Right renal cortex interstitium (tissue), 3 donors: ENCODE measurements at places on chromosomes 12 and 14.

GRCh38 chr12:48005001-48005749 lies 899 bp upstream of the COL2A1 start:
- DNase-seq, result no peak

DNA sequence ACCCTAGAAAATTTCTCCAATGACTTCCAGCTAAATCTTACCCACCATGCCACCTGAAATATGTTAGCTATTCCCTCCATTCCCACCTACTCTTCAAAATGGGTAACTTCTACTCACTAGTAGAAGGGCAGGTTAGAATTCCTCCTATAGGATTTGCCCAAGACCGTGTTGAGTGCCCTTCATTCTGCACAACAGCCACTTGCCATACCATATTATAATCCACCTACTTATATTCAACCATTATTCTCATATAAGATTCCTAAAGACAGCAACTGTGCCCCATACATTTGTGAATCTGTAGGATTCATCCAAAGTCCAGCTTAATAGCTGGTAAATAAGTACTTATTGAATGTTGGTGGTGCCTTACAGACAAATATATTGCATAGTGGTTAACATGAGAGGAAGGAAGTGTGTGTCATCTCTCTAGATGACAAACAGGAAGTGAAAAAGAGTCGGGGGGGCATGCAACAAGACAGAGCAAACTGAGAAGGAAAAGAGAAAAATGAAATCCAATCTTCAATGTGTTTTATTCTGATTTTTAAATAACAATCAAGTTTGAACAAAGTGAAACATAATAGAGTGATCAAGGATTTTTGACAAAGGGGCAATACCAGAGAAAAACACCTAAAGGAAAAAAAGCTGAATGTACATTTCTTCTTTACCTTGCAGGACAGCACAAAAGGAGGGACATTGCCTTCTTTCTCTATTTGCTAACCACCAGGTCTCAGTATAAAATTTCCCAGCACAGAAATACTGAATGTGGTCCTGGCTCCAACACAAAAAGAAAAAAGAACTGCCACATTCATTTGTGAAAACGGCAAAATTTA lies 389.3 kb upstream of the USP15 start:
- DNase-seq, result no peak

GRCh38 chr14:106562451-106562850 lies 1036.1 kb downstream of the TMEM121 start:
- no peak for DNase-seq

DNA sequence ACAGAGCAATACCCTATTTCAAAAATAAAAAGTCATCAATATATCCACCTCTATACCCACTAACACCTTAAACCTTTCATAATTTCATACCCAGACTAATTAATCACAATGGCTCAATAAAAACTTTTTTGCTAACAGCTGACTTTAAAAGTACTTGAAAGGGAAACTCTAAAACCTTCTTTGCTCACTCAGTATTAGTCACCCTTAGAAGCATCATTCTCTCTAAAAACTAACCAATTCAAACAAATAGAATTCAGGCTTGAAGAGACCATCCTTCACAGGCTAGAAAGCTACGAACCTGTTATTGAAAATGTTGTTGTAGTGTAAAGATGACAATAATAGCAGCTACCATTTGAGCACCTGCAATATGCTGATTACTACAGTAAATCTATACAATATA lies 37.2 kb downstream of the HECTD1 start:
- no peak for DNase-seq

DNA sequence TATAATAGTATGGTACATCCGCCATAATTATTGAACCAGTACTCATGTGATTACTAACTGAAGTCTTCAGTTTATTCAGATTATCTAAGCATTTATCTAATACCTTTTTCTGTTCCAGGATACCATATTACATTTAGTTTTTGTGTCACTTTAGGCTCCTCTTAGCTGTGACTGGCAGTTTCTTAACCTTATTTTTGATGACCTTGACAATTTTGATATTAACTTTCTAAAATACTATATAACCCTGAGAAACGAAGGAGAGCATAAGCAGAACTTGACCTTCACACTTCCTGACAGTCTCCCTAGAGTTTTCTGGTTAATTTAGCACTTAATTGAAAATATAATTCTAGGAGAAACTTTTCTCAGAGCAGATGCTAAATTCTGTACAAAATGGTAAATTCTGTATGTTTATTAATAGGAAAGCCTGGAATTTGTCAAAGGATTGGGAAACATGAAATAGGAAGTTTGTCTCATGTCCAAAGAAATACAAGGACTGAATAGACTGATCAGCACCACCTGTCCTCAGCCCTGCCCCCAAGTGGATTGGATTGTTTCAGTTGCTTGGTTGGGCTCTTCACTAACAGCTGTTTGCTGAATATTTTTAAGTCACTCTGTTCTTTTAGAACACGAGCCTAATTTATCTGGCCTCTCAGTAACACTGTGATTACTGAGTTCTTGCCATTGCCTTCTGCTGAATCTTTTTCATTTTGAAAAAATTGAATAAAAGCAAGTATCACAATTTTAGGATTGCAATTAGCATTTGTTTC lies 6.0 kb downstream of the BICDL1 start:
- DNase-seq, result no peak

- DNase-seq, result no peak
Observed at GRCh38 chr12:123151457-123152454, 866 bp upstream of the PITPNM2 start.

GRCh38 chr14:96263347-96264199 lies 7.6 kb downstream of the BDKRB1 start:
- DNase-seq, result no peak

DNA sequence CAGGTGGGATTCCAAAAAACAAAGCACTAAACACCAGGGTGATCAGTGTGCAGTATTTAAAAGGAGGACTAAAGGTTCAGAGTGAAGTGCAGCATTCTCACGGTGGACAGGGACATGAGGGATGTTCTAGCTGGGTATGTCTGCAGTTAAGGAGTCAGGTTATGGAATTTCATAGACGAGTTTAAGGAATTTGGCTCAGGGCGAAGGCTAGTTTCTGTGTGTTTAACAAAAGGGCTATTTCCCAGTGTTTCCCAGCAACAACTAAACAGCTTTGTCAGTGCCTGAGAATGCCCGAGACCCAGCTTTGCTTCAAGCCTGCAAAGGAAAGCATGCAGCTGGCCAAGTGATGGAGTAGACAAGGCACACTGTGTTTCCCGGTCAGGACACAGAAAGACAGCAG lies 7.0 kb downstream of the KRT1 start:
- DNase-seq, result no peak

GRCh38 chr12:31118347-31119191 lies 44.9 kb downstream of the DDX11 start:
- DNase-seq, result no peak

GRCh38 chr12:905261-906031 lies 44.0 kb downstream of the RAD52 start:
- DNase-seq, result no peak

DNA sequence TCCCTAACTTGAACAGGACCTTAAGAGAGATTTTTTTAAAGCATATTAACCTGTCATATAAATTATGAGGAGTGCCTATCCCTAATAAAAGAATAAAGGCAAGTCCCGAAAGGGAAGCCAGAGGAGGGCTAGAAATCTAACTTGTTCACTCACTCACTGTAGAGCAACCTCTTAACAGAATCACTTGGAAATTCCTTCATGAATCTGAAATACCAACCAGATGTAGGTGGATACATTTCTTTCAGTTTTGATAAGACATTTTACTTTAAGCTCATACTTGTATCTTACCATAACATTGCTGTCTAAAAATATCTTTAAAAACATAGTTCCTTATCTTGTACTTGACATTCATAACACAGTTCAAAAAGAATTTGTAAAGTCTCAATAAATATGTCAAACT lies 25.7 kb downstream of the NTN4 start:
- no peak for DNase-seq

- DNase-seq, result no peak
Observed at GRCh38 chr12:122987086-122987951, 6.8 kb downstream of the ARL6IP4 start.

GRCh38 chr14:93905623-93906022 lies 21.5 kb upstream of the FAM181A start:
- no peak for DNase-seq

- no peak for DNase-seq
Observed at GRCh38 chr12:79665212-79665887, 25.4 kb downstream of the PAWR start.

DNA sequence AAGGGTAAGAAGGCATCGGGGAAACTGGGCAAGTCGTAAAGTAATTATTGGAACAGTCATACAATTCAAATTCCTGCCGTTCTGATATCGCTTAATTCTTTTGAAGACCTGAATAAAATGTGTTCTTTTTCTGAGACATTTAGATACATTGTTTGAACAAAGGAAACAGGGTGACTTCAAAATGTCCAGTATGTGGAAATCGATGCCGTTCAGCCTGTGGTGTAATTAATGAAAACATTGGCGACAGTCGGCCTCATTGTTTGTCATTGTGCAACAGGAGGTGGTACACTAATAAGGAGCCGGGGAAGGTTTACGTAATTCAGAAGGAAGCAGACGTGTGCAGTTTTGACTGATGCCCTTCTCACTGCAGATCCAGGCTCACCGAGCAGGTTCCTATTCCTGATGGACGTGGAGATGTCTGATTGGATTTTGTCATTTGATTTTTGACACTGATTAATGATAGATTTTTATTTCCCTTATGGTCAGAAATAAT lies 92.7 kb downstream of the BORCS5 start:
- no peak for DNase-seq

- DNase-seq, result no peak
Observed at GRCh38 chr14:22613736-22614239, 15.7 kb downstream of the ABHD4 start.

DNA sequence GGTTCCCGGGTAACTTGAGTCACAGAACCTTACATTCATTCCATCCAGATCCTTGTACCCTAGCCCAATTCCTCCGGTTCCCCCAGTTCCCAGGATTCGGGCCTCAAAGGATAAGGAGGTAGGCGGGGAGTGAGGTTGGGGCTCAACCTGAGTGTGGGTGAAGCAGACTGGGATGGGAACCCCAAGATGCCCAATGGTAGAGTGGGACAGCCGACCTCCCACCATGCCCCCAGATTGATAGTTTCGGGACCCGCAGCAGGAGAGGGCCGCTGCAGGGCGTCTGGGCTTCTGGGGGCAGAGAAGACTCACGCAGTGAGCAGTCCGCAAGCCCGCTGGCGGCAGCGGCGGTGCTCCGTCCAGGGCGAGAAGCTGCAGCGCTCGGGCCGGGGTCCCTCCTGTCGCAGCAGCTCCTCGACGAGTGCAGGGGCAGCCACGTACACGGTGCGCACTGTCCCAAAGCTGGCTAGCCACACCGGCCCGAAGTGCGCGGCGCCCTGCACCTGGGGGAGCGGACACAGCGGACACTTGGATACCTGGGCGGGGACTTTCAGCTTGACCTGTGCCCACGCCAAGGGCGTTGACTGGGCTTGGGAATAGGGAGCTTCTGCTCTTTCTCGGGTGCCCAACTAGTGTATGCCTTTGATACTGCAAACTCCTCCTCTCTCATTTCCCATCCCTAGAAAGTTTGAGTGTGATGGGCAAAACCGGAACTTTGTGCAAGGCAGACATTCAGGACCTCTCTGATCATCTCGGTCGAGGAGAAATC lies 997 bp downstream of the CYP27B1 start:
- DNase-seq, result no peak

DNA sequence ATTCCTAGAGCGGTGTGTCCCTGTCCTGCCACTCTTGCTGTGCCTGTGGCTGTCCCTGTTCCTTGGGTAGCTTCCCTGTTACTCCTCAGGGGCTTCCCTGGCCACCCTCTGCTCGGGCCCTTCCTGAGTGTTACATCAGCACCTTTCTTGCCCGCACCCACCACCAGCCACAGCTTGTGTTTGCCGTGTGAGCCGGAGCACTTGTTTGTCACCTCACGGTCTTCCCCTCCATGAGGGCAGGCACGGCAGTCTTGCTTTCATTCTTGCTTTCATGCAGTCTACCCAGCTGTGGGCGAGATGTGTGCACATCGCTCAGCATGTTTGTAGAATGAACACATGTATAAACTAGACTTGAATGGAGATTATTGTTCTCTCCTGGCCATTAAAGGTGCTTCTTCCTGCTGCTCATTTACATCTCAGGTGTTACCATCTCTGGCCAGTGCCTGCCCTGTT lies 42.0 kb downstream of the TRAF3 start:
- DNase-seq, result no peak

DNA sequence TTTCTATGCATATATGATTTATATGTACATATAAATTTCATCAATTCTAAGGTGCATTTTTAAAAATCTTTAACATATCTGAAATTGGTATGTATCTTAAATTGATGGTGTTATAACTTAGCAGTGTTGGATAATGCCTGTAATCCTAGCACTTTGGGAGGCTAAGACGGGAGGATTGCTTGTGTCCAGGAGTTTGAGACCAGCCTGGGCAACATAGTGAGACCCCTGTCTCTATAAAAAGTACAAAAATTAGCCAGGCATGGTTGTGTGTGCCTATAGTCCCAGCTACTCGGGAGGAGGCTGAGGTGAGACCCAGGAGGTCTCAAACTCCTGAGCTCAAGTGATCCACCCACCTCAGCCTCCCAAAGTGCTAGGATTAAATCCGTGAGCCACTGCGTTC lies 6.5 kb upstream of the GALNT6 start:
- no peak for DNase-seq

DNA sequence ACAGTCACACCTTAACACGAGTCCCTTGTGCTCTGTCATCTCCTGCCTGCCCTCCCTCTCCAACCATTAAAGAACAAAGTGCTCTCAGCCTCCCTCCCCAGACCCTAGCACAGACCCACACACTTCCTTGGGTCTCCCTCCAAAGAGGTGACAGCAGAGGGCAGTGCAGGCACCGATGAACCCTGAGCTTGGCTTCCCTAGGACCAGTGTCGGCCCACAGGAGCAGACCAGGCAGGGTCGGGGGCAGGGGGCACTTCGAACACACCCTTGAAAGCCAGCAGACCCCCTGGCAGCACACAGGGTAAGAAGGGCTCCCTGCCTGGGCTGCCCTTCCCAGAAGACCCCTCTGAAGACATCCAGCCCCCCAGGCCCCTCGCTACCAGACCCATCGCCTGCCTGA lies 7.0 kb downstream of the CDK2AP1 start:
- no peak for DNase-seq

DNA sequence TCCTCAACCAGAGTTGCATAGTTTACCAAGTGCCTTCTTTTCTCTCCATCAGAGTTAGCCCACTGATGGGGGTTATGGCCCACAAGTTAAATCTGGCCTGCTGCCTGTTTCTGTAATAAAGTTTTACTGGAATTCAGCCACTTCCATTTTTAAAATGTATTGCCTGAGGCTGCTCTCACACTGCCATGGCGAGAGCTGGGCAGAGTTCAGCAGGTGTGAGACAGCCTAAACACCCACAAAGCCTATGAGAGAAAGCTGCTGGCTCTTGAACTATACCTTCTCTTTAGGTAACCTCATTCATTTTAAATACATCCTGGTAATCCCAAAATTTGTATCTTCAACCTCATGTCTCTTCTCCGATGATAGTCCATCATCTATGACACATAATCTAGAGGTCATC lies 86.1 kb downstream of the BCL2L14 start:
- no peak for DNase-seq
